Cardiac fibroblast (primary cell): ENCODE measurements at places on chromosomes 16 and 17.

DNA sequence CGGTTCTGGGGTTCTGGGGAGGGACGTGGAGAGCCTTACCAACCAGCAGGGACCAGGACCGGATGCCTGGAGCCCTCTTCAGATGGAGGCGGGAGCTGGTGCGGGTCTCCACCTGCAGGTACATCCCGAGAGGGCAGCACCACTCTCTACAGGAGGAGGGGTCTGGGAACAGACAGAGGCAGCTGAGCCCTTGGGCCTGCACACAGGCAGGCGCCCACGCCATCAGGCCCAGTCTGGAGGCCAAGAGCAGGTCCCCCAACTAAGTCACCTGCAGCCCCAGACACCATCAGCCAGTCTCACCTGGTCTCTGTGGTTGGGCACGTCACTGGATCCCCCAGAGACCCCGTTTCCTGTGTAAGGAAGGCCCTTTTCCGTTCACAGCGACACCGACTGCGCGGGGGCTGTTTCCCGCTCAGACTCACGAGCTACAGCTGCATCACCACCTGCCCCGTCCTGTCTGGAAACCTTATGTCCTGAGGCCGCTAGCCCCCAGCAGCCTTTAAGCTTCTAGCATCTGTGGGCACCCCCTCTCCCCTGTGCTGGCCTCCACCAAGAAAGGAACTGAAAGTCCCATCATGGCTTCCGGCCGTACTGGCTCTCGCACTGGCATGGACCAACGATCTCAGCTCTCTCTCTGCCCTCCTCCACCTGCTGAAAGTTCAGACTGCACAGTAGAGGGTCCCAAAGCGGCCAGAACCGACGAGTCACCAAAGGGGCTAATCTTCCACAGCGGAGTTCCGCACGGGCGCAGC is 1.2 kb downstream of the CYBC1 start:
- DNase-seq: no peak

GRCh38 chr17:69607162-69607834 is 192.8 kb downstream of the MAP2K6 start:
- peak; percentile 92 for DNase-seq

GRCh38 chr16:2842340-2843000 is 12.4 kb downstream of the ZG16B start:
- peak; percentile 42 for DNase-seq

GRCh38 chr17:69452664-69453260 is 38.3 kb downstream of the MAP2K6 start:
- DNase-seq: no peak

- peak; percentile 49 for DNase-seq
These were observed 92.1 kb downstream of the ZNF423 start for GRCh38 chr16:49763826-49764225.

DNA sequence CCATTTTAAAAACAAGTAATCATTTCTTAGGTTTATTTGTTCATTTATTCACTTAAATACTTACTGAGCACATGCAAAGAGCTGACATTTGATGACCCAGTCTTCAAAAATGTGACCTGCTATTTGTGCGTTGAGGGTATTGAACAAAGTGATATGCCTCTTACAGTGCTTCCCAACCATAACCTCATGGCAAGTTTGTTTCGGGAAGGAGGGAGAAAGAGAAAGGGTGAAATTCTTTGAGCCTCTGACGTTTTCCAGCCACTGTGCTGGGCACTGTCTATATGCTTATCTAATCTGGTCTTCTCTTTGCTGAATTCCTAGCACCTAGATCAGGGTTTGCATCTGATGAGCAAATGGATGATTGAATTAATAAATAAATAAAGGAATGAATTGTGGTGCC is 479.1 kb downstream of the HAPSTR1 start:
- DNase-seq: no peak

- DNase-seq: peak; percentile 91
These were observed 191.0 kb upstream of the PMFBP1 start for GRCh38 chr16:72362973-72363372.

GRCh38 chr17:56593086-56593645 is 333 bp upstream of the NOG start:
- DNase-seq: peak; percentile 15

- DNase-seq: no peak
These were observed 1.7 kb upstream of the HOXB9 start for GRCh38 chr17:48627623-48628521.

- DNase-seq: peak; percentile 84
These were observed at the start of gene TMEM220 for GRCh38 chr17:10729334-10730193. TSS of gene TMEM220 (minus strand) at chr17:10730023. CDS start at chr17:10729851, 172 bp downstream.

DNA sequence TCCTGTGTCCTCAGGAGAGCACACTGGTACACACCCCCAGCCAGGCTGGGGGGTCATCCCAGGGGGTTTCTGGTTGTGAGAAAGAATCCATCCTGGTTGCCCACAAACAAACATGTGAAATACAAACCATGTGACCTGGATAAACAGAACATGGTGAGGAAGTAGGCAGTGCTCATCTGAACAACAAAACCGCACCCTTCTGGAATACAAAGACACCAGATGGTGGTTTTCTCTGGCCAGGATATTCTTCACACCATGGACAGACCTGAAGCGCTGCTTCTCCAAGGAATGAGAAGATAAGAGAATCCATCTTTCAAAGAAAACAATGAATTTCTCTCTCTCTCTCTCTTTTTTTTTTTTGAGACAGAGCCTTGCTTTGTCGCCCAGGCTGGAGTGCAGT is 302.3 kb downstream of the SLC39A11 start:
- DNase-seq: no peak

GRCh38 chr17:47800686-47801085 is 20.9 kb downstream of the OSBPL7 start:
- no peak for DNase-seq

DNA sequence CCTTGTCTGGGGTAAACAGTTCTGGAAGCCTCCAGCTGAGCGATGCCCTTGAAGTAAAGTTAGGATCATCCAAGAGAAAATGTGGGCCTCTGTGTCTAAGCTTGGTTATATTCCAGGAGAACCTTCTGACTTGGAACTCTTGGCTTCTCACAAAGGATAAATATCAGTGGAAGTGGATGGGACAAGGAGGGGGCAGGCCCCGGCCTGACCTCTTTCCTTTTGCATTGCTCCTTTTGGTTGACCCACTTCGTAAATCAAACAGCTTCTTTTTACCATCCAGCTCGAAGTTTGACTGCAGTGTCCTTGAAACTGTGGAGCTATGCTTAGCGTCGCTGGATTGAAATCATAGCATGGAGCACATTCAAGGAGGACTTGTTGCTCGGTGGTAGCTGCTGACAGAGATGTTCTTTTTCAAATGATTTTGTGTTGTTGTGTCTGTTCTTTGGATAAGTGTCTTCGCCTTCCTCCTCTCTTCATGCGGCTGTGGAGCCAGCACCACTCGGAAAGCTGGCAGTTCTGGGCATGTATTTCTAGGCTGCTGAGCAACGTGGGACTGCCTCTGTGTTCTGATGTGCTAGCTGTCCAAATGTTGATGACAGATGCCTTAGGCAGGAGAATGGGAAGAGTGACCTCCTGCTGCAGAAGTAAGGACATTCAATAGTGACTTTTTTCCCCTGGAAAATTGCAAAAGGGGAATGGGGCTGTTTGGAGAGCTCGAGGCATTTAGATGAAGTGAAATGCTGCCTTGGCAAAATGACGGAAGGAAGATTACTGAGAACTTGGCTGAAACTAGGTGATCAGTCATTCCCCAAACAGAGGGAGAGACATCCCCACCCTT is 4.5 kb downstream of the MINK1 start:
- no peak for DNase-seq

GRCh38 chr16:47449788-47450187 is 11.1 kb downstream of the ITFG1 start:
- no peak for DNase-seq
